GM03348 (cell line): ENCODE measurements at places on chromosomes 6 and 20.

GRCh38 chr20:51888291-51888690 is 86.0 kb upstream of the SALL4 start:
- DNase-seq: no peak

DNA sequence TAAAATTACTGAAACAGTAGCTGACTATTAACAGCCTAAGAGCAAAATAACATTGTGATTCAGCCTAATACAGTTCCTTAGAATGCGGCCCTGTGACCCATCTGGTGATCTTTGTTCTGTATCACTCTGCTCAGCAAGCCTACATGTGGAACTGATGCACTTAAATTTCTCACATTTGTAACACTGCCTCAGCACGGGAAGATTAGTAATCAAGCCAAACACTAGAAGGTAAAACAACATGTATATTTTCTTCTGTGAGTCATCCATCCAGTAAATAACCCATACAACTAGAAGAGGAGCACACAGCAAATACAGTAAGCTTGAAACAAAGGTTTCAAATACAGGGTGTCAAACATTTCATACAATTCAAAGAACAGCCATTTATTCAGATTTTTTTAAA is 189.7 kb upstream of the NOX3 start:
- no peak for DNase-seq

GRCh38 chr20:11676630-11677287 is 240.9 kb upstream of the BTBD3 start:
- DNase-seq: peak; percentile 81

GRCh38 chr6:110528101-110528929 is 51.9 kb upstream of the SLC22A16 start:
- DNase-seq: peak; percentile 68

DNA sequence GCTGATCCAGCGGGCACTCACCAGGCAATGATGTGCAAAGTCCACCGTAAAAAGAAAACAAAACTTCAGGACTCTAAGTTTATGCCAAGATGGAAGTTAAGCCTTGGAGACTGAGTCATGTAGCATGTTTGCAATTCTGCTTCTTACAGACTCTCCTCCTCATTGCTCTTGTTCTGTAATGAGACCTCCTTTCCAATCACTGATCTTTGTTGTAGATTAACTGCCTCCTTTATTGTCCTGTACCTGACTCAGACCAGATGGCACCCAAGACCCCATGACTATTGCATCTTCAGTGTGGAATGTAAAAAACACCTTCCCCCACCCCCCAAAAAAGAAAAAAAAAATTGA is 11.2 kb downstream of the NEU1 start:
- DNase-seq: no peak

GRCh38 chr6:166926748-166927147 is 29.6 kb downstream of the RNASET2 start:
- DNase-seq: no peak

DNA sequence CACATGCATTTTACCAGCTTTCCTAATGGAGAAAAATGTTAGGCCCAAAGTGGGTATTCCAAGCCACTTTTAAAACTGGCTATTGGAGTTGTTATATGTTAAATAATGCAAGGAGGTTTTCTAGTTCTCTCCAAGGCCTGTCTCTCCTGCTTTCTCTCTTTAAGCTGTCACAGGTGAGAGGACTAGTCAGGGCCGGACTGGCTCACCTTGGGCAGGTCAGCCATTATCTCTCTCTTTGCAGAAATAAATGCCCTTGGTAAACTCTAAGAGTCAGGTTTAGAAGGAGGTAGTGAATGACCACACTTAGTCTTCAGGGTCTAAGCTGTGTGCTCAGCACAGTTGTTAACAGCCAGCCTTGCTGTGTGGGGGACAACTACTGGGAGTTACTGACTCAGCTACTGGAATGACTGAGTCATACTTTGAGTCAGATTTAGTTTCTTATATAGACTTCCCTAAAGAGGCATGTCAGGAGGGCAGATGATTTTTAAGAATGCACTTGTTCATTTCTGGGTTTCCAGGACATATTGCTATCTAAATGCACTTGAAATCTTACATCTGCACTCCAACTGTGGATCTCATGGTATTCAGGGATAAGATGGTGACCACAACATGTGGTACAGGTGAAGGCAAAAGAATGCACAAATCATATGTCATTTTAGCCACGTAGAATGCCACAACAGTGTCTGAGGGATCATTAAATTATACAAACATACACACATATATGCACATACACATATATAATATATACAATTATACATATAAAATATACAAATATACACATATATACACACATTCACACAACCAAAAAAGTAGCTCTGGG is 719.4 kb downstream of the EPM2A start:
- DNase-seq: peak; percentile 84
